Stimulated activated CD8-positive, alpha-beta memory T cell treated with anti-CD3 and anti-CD28 coated beads, Interleukin-4, amount 100 ng/mL, for 4 hours (primary cell): ENCODE measurements at places on chromosomes 7 and 10.

DNA sequence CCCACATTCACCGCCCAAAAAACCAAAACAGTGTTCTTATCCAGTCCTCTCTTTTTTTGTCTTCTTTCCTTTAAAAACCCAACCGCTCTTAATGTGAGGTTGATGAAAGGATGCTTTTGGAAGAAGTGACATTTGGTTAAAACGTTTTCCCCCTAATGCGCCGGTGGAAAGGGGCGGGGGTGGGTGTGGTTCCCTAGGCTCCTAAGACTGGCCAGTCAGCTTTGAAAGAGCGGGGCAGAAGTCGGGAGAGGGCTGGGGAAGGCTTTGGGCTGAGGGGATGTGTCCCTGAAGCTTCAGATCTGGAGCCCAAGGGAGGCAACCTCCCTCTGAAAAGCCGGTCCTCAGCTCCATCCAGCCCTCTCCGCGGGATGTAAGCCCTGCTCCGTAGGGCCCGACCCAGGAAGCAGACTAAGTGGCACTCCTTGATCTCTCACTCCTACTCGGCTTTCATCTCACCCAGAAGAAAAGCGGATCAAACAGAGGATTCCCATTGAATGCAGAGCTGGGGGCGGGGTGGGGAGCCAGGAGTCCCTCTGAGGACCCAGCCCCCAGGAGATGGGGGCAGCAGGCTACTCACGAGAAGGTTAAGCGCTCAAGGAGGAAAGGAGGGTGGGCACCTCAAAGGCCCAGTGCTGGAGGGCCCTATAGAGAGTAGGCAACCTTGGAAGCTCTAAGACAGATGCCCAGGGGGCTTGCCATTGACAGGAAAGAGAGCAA, 2.4 kb upstream of the EVX1 start:
- no peak for DNase-seq

DNA sequence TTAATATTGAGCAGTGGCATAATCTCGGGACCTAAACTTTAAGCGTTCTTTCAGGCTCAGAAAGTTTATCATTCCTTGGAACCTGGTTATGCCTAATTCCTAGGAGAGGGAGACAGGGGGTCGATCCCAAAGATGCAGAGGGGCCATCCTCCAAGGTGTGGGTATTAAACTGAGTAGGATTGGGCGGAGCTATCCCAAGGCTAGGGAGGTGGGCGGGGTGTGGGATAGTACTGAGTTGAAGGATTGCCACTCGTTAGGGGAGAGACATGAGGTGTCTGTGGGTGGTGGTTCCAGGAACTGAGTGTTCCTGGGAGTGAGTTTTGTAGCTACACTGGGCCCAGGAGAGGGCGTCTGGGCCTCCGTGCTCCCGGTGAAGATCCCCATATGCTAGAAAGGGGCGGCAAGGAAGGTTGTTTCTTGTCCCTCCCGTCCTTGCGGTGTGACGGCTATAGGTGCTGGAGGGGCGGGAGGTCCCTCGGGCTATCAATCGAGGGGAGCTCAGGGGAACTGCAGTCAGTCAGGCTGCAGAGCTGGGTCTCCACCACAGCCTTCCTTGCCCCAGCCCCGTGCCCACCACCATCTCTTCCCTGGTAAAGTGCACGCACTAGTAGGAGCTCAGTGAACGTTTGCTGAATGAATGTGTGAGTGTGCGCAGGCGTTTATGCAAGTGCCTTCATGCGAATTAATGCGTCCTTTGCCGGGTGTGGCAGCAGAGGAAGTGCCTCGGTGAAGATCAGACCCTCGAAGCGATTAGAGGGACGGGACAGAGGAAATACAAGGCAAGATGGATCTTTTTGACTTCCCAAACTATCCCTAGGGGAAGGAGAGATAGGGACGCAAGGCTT, 3.0 kb upstream of the HMX2 start:
- DNase-seq = no peak

DNA sequence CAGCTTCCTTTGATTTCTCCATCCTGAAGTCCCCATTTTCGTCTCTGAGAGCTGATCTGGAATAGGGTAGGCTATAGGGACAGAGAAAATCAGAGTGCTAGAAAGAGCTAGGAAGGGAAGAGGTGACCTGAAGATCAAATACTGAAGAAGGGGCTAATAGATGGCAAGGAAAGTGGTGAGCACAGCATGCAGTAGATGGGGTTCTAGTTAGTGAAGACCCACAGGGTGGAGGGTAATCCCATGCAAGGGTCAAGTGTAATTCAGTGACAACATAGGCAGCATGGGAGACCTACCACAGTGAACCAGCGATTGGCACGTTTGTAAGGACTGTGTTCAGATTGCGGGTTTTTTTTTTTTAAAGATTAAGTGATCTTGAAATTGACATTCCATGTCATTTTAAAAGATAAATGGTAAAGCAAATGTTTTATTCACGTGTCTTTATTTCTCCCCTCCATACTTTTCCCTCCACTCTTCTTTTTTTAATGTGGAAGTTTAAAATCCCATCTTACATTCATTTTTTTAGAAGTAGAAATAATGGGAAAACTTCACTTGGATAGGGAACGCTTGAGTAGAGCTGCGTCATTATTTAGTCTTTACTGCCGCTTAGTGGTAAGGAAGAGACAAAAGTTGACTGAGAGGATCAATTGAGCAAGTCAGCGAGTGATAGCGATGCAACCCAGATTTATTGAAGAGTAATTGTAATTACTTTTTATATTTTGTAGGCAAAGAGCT, 21.0 kb upstream of the ABI1 start:
- no peak for DNase-seq

DNA sequence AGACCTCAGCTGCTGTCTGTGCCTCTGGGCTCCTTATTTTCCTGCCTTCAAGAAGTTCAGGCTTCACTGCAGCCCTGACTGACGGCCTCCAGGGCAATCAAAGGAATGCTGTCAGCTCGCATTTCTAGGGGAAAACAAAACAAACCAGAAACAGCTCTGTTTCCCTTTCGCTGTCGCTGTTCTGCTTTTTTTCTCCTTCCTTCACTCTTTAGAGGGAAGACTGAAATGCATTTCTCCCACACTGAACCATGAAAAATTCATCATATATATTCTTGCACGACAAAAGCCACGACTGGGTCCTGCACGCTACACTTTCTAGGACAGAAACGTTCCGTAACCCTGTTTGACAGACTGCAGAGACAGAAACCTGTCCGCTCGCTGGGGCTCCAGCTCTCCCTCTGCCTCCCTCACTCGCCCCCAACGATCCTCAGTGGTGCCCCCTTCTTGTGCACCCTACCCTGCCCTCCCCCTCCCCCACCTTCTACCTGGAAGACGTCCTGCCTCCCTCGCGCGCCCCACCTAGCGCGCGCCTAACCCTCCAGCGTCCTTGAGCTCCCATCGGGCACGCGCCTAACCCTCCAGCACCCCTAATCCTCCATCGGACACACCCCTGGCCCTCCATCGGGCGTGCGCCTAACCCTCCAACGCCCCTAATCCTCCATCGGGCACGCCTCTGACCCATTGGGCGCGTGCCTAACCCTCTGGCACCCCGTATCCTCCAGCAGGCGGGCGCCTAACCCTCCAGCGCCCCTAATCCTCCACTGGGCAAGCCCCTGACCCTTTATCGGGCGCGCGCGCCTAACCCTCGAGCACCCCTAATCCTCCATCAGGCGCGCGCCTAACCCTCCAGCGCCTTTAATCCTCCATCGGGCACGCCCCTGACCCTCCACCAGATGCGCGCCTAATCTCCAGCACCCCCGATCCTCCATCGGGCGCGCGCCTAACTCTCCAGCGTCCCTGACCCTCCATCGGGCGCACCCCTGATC, 37.1 kb downstream of the SVOPL start:
- DNase-seq = no peak

- DNase-seq = no peak
These were observed 8.3 kb downstream of the RABGEF1 start for GRCh38 chr7:66748791-66749190.

DNA sequence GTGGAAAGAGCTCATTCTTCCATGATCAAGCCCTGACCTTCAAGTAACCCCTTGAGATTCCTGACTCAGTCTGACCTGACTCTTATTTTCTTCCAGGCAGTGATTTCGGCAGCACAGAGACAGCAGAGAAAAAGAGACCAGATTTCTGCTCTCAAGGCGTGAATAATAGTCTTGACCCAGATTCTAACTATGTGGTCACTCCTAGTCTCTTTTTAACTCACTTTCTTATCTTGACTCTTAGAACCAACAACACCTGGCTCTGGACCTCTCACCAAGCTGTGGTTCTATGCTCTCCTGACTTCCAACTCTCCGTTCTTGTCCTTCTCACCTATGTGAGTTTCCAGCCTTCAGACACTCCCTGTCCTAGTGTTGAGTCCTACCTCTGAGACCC, 36.9 kb upstream of the KDM7A start:
- no peak for DNase-seq

DNA sequence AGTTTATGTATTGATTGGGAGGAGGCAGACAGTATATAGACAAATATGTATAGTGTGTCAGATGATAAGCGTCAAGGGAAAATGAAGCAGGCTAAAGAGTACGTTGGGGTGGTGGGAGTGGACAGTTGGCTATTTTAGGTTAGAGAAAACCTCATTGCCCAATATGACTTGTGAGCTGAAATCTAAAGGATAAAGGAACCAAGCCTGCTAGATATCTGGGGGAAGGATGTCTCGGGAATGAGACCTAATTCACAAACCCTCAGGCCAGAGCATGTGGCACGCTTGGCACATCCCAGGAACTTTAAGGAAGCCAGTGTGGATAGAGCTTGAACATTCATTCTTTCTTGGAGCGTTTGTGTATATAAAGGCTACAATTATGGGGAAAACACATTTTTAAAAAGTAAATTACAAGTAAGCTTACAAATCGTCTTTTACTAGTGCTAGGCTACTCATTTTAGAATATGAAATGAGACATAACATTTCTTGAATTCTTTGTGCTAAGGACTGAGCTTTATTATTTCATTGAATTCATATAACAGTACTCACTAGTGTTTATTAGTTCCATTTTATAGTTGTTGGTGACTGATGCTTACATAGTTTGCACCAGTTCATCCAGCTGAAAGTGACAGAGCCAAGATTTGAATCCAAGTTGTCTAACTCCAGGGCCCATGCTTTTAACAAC, 9.7 kb downstream of the FHIP2A start:
- no peak for DNase-seq

GRCh38 chr7:21352540-21353387, 75.1 kb upstream of the SP4 start:
- no peak for DNase-seq

GRCh38 chr10:69360485-69361302, 56.0 kb downstream of the TACR2 start:
- no peak for DNase-seq

DNA sequence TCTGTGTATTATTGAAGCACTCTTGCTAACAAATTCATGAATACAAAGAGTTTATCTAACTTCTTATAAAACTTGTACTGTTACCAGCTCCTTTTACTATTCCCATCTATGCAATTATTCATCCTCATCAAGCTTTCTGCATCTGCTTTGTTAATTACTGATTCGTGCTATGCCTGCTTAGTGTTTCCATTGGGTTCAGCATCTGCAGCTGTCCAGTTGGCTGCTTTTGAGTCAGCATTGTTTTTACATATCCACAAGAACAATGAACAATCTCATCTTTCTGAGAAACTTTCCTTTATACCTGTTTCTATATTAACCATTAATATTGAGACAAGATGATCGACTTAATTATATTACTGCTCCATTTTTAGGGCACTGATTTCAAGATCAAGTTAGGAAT, 19.6 kb upstream of the ANLN start:
- DNase-seq = no peak

DNA sequence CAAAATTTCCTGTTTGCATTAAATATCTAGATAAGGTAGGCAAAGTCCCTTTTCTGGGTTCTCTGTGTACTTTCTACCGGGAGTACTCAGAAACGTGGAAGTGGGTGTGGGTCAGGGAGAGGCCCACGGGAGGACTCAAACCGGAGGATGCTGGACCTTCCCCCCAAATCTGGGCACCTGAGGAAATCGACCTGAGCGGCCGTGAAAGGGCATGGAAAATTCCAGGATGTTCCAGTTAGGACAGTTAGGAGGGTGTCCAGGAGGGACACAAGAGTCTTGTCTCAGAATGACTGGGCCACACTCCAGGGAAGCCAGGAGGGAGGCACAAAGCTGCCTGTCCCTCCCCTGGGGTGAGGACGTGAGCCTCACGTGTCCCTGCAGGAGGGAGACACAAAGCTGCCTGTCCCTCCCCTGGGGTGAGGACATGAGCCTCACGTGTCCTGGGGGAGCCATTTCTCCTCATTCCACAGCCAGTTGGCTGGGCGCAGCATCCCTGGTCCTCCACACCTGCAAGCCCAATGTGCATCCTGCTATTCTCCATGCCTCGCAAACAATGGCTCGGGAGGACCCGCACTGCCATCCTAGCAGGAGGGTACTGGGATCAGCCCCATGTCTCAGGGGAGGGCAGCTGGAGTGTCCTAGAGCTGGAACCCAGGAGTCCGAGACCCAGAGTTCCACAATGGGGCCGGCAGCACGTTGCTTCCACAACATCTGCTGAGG, 190.5 kb upstream of the PPP2R2D start:
- DNase-seq = no peak

DNA sequence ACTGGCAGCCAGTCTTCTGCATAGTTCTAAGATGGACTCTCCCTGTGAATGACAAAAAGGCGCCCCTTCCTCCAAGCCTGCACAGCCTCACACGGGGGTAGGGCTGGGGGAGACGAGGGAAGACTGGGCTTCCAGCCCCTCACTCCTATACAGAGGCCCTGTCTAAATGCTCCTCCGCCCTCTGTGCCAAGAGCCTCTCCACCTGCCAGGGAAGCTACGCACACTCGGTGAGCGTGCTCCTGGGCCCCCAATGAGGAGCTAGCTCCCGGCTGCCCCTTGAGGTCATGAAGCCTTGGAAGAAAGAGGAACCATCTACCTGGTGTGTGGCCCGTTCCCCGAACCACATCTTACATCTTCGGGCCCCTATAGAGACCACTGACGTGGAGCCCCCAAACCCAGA, 54.8 kb downstream of the CRTAC1 start:
- no peak for DNase-seq

DNA sequence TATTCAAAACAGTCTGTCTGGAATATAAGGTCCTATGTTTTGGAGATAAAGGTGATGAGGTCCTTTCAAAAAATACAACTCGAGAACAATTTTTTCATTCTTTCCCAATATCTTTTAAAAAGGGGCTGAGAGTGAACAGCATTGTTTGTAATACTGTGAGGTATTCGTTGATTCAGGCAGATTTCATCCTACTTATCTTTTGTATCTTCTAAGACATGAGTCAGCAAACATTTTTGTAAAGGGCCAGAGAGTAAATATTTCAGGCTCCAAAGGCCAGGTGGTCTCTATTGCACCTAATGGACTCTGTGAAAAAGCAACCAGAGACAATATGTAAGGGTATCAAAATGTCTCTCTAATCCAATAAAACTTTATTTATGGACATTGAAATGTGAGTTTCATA, 8.1 kb upstream of the ANK3 start:
- no peak for DNase-seq
